ENCODE measurements at places on chromosomes 5 and 9. TPM values are rescaled to one million over a fixed set of nuclear protein-coding genes. Genes with fewer than 3 reads are reported as not detected.

BTNL3 gene
- not detected for total RNA-seq

FIBCD1 gene
- 4.7 TPM for total RNA-seq

PDGFRB gene
- 136 TPM for total RNA-seq

NUDT12 gene
- total RNA-seq, result 12.8 TPM

NR2F1-AS1 gene
- 25.6 TPM for total RNA-seq

GBGT1 gene
- 15.4 TPM for total RNA-seq

FOXD1 gene
- 18.0 TPM for total RNA-seq

TXNDC8 gene
- total RNA-seq, result not detected

SH3TC2 gene
- 0.52 TPM for total RNA-seq
